ENCODE measurements at places on chromosomes 5 and 9. TPM values are rescaled to one million over a fixed set of nuclear protein-coding genes. Genes with fewer than 3 reads are reported as not detected.

The EPB41L4B gene
- 27.8 TPM for total RNA-seq

The MLANA gene
- not detected for total RNA-seq

The GDA gene
- 5.0 TPM for total RNA-seq

The ARHGEF28 gene
- total RNA-seq = 34.8 TPM

The GCNT4 gene
- 0.33 TPM for total RNA-seq

The SLC6A3 gene
- 0.05 TPM for total RNA-seq

GRCh38 chr9:36158917-36159316 is 10.3 kb upstream of the CCIN start:
- H3K27me3 ChIP-seq = no peaks in the 10 kb centered on the region
- no peak overlapping the region for H3K27ac ChIP-seq
- no peak for DNase-seq

- H3K36me3 ChIP-seq = no peaks in the 10 kb centered on the region
- no peak overlapping the region for H3K27ac ChIP-seq
- H3K4me3 ChIP-seq = no peak overlapping the region
- no peaks in the 10 kb centered on the region for H3K4me1 ChIP-seq
- DNase-seq = no peak
Observed at GRCh38 chr9:115306865-115307264, 188.9 kb upstream of the TNC start.

DNA sequence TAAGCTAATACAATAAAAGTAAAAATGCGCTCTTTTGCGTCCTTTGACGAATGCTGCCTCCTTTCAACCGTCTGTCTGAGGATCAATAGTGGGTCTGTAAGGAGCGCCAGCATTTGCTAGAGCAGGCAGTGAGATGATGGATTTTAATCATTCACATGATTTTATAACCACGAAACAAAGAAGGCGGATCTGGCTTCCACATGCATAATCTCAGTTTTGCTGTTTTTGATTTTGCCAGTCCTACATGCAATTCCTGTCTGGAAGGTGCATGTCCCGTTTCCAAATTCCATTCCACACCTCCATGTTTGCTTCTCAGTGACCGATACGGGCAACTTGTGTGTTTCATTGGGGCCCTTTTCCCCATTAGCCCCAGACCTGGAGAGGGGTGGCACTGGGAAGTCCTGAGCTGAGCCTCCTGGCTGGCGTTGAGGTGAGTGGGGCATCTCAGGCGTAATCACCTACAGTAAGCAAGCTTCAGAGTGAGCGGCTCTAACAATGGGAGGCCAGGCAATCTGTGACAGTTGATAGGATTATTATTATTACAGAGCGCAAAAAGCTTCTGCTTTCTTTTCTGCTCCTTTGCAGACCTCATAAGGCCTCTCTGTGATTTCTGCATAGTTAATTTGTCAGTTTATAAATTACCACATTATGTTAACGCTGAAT is 405.4 kb downstream of the ZSWIM6 start:
- H3K27me3 ChIP-seq = no peaks in the 10 kb centered on the region
- H3K4me3 ChIP-seq = no peak overlapping the region
- no peak for DNase-seq
- H3K4me1 ChIP-seq = no peaks in the 10 kb centered on the region

DNA sequence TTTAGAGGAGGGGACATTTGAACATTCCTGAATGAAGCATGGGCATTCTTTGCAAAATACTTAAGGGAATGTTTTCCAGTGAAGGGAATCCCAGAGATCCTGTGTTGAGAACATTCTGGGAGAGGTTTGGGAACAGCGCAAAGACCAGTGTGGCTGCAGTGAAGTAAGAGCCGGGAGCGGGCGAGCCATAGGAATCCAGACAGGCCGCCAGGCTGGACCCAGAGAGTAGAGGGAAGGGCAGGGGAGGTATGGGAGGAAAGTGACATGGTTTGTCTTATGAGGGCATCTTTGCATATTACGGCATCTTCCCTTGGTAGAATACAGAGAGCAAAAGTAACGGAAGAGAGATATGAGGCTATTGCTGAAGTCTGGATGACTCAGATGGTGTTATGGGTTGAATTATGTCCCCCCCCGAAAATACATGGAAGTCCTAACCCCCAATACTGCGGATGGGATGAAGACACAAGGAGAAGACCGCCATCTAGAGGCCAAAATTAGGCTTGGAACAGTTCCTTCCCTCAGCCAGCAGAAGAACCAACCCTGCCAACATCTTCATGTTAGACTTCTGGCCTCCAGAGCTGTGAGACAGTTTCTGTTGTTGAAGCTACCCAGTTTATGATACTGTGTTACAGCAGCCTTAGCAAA is 268.2 kb downstream of the MAST4 start:
- DNase-seq = no peak
- no peaks in the 10 kb centered on the region for H3K4me1 ChIP-seq
- no peaks in the 10 kb centered on the region for H3K36me3 ChIP-seq
- H3K4me3 ChIP-seq = no peak overlapping the region

DNA sequence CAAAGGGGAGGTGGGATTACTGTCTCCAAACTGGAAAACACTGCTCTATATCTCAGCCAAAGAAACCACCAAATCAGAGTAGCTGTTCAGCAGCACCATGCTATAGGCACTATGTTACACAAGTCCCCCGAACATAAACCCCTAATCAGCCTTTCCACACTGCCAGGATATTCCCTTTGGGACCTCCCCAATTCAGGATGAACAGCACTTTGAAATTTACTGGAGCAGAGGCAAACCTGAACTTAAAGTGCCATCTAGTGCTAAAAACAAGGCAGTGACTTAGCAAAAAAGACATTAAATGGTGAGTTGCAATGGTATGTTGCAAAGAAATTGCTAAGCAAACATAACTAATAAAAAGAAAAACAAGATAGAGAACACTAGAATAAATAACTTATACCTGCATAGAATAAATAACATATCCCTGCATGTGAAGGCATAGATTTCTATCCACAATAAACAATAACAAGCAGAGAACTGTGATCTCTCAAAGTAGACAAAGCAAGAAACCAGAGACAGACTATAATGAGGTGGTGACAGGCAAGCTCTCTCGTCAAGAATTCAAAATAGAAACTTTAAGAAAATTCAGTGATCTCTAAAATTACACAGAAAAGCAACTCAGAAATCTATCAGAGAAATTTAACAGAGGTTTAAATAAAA is 584.4 kb upstream of the ACO1 start:
- no peaks in the 10 kb centered on the region for H3K4me1 ChIP-seq
- H3K27me3 ChIP-seq = no peaks in the 10 kb centered on the region
- H3K36me3 ChIP-seq = no peaks in the 10 kb centered on the region

- H3K27ac ChIP-seq = no peak overlapping the region
- H3K36me3 ChIP-seq = no peaks in the 10 kb centered on the region
- no peak for DNase-seq
- H3K4me3 ChIP-seq = no peak overlapping the region
- no peaks in the 10 kb centered on the region for H3K27me3 ChIP-seq
Observed at GRCh38 chr9:105066275-105066865, 138.4 kb upstream of the ABCA1 start.

DNA sequence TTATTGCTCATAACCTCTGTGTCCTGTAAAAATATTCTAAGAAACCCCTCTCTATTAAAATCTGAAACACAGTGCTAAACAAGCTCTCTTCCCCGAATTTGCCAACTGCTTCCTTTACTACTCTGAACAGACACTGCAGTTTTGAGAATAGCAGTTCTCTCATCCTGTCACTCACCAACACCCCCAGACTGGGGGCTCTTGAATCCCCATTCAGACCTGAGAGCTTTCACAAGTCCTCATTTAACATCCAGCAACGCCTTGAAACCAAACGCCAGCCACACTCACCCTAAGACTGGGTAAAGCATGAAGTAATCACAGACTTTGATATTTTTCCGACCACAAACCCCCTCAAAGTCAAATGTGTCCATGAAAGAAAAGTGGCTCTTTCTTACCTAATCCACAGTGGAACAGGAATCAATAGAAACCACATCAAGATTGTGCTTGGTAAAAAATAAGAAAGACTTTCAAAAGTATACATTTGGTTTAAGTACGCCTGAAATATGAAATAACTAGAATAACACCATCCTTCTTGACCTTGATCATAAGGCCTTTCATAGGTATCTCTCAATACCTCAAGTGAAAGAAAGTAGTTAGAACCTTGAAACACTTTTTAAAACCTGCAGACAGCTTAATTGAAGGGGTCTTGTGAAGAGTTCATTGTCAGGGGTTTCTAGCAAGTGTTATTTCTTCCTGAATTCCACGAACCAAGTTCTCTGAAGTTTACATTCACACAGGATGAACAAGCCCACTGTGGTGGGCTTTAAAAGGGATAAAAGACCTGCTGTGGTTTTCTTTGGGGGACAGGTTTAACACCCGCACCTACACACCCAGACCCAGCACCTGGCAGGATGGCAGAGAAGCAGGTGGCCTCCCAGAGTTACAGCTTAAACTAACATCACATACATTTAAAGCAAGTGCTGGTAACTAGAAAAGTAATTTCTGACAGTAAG is 412.6 kb downstream of the MLLT3 start:
- no peak for DNase-seq
- no peak overlapping the region for H3K27ac ChIP-seq
- no peaks in the 10 kb centered on the region for H3K27me3 ChIP-seq
- no peak overlapping the region for H3K4me3 ChIP-seq
- no peaks in the 10 kb centered on the region for H3K36me3 ChIP-seq

DNA sequence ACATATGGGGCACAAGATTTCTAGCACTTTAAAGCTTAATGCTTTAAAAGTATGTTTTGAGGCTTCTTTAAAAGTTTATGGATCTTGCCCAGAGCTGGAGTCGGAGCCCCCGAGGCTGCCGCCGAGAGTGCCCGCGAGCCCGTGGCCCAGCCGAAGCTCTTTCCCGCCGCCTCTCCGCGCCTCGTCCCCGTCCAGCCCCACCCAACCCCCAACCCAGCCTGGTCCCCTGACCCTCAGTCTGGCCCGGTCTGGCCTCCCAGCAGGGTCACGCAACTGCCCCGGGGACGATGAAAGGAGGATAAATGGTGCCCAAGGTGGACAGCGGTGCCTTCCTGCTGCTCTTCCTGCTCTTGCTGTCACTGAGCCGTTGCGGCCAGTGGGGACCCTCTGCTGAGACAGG is 1.7 kb downstream of the TSSK1B start:
- H3K4me1 ChIP-seq = no peaks in the 10 kb centered on the region
- no peak overlapping the region for H3K27ac ChIP-seq
- no peaks in the 10 kb centered on the region for H3K36me3 ChIP-seq

DNA sequence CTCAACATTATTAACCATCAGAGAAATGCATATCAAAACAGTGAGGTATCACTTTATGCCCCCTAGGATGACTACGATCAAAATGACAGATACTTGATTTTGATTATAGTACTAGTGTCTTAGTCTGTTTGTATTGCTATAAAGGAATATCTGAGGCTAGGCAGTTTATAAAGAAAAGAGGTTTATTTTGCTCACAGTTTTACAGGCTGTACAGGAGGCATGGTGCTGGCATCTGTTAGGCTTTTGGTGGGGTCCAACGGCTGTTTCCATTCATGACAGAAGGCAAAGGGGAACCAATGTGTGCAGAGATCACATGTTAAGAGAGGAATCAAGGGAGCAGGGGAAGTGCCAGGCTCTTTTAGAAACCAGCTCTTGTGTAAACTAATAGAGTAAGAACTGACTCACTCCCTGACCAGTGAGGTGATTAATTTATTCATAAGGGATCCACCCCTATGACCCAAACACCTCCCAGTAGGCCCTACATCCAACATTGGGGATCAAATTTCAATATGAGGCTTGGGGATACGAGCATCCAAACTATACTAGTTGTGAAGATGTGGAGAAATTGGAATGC is 16.0 kb upstream of the AFF4 start:
- no peaks in the 10 kb centered on the region for H3K36me3 ChIP-seq
- no peak overlapping the region for H3K4me3 ChIP-seq
- H3K27me3 ChIP-seq = no peaks in the 10 kb centered on the region
- peak; percentile 35 for DNase-seq
- no peaks in the 10 kb centered on the region for H3K4me1 ChIP-seq

DNA sequence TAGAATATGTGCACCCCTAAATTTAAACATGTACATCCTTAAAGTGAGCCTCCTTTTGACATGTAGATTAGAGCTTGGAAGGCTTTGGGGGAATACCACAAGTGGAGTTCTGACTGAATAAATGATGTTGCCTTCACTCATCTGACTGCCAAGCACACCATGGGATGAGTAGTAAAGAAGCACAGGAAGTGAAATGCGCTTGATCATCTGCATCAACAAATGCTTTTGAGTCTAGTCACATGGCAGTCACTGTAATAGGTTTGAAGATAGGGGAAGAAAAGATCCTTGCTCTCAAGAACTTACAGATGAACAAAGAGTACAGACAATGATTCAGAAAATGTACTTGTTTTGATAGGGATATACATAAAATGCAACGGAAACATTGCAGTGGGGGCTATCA is 62.0 kb upstream of the STARD4 start:
- H3K36me3 ChIP-seq = no peaks in the 10 kb centered on the region
- H3K4me3 ChIP-seq = no peak overlapping the region
- H3K27me3 ChIP-seq = no peaks in the 10 kb centered on the region
- H3K4me1 ChIP-seq = no peaks in the 10 kb centered on the region
- DNase-seq = no peak

All from Panc1 (cell line).